ENCODE measurements at places on chromosomes 5 and 9. TPM values are rescaled to one million over a fixed set of nuclear protein-coding genes. Genes with fewer than 3 reads are reported as not detected.

GRCh38 chr5:98543490-98543889, 230.0 kb upstream of the RGMB start:
- no peaks in the 10 kb centered on the region for H3K36me3 ChIP-seq
- no peak for DNase-seq
- no peaks in the 10 kb centered on the region for H3K27me3 ChIP-seq

DNA sequence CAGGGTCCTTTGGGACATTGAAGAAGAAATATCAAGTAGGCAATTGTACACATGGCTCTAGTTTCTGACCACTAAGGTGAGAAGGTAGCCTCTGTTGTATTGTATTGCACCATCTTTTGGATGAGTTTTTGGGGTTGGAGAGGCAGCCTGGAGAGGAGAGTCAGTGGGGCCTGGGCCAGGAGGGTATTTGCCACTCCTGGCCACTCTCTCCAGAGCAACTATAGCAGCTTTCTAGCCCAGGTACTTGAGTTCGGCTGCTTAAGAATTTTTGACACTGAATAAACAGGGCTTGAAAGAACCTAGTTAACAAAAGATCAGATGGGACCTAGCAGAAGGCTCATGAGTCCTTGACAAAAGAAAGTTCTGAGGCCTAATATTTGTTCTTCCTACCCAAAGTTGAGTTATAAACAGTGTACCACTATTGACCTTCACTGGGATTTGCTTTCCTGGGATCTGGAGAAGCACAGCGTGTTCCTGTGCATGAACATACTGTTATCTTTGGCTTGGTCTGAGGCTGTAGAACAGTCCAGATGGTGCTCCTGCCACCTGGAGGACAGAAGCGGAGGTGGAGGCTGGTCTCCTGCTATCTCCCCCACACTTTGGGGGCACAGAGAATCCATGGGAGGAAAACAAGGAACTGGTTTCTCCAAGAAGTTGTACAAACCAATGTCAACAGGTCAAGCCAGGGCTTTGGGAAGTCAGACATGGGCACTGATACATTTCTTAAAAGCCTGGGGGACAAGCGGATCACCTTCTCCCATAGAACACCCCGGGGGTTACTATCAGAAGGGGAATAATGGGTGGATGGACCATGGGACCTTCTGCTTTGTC, 110.4 kb upstream of the LIFR start:
- DNase-seq = peak; percentile 57
- no peaks in the 10 kb centered on the region for H3K4me1 ChIP-seq
- H3K27me3 ChIP-seq = 0 out of 2 replicates have a peak, but pooled peaks cover 6% of the 10 kb centered on the region
- no peak overlapping the region for H3K27ac ChIP-seq

DNA sequence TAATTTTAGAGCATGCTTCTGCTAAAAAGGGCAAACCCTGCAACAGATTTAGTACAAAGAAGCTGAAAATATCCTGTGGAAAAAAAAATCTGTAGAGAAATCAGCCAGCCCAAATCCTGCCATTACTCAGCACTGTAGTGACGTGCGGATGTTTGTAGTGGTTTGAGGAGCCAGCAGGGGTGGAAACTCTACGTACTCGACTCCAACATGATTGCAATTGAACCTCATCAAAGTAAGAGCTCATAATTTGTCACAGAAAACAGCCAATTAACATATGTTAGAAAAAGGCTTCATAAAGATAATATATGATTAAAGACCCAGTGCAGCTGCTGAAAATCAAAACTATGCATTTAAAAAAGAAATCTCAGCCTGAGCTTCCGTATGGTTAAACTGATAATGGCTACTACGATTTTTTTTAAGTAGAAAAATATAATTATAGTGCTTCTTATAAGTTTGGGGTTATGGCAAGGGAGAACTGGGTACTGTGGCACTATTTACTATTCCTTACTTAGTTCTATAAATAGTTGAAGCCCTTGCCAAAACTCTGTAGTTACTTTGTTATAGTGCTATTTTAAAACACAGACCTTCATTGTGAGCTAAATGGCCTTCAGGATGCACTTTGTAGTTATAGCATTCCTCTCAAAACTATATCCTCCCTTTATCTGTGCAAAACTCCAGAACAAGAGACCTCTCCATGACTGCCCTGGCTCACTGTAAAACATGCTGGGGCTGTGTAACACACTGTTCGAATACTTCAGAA, 49.4 kb downstream of the MEF2C start:
- no peak for DNase-seq
- no peak overlapping the region for H3K27ac ChIP-seq
- peaks cover 10% of the 10 kb centered on the region for H3K4me1 ChIP-seq
- no peak overlapping the region for H3K4me3 ChIP-seq

GRCh38 chr5:135138116-135138850, 104.3 kb upstream of the PITX1 start:
- no peak overlapping the region for H3K27ac ChIP-seq
- DNase-seq = no peak
- H3K36me3 ChIP-seq = no peaks in the 10 kb centered on the region

DNA sequence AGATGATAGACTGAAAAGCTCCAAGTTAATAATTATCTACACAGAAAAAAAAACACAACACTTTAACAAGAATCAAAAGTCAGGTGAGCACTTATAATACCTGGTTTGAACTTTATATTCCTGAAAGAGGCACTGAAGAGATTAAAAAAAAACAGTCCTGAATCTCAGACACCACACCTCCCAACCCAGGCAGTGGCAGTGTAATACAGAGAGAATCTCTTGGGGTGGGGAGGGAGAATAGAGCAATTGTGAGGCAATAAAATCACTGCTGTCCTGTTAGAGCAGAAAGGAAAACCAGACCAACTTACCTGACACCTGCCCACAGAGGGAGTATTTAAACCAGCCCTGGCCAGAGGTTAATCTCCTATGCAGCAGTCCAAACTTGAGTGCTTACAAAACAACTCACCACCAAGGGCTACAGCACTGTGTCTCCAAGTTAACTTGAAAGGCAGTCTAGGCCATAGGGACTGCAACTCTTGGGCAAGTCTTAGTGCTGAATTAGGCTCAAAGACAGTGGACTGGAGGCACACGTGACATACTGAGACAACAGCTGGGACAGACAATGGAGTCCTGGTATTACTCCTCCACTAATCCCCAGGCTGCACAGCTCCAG, 54.2 kb downstream of the SLCO4C1 start:
- H3K4me3 ChIP-seq = no peak overlapping the region
- no peak overlapping the region for H3K27ac ChIP-seq
- H3K4me1 ChIP-seq = no peaks in the 10 kb centered on the region

GRCh38 chr9:87880683-87881082, 2.0 kb upstream of the SPATA31E1 start:
- no peak overlapping the region for H3K4me3 ChIP-seq
- no peaks in the 10 kb centered on the region for H3K36me3 ChIP-seq
- no peaks in the 10 kb centered on the region for H3K27me3 ChIP-seq
- H3K27ac ChIP-seq = no peak overlapping the region
- DNase-seq = no peak

- no peak overlapping the region for H3K4me3 ChIP-seq
- H3K27me3 ChIP-seq = no peaks in the 10 kb centered on the region
- no peak overlapping the region for H3K27ac ChIP-seq
- no peak for DNase-seq
- peaks cover 3% of the 10 kb centered on the region for H3K4me1 ChIP-seq
- H3K36me3 ChIP-seq = no peaks in the 10 kb centered on the region
These were observed 41.6 kb downstream of the ERGIC1 start for GRCh38 chr5:172875505-172876279.

DNA sequence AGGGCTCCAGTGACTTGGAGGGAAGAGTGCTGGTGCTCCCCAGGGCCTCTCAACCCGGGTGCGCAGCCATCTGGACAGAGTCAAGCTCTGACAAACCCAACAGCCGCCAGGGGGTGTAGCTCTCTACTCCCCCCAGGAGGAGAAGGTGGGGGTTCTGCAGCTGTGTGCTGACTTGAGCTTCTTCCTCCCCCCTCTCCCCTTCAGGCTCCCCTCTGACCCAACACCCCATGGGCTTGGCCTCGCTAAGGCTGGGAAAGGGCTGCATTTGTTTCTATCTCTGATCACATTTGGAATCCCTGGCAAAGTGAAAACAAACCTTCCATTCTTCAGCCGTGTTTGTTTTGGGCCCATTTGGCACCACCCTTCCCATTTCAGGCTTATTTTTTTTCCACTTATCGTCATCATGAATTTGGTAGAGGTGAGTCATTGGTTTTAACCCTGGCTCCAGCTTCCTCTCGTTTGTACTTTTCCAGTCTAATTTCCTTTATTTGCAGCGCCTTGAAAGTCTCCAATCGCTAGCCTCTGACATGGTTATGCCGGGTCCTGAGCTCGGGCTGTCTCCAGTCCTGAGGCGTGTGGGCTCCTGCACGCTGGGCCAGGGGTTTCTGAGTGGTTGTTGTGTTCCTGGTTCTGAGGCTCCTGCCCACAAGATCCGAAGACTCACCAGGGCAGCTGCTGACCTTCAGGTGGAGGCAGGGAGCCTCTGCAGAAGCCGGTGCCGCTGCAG, 36.1 kb downstream of the DAP start:
- H3K36me3 ChIP-seq = peaks cover 79% of the 10 kb centered on the region
- no peak overlapping the region for H3K4me3 ChIP-seq
- no peaks in the 10 kb centered on the region for H3K27me3 ChIP-seq

DNA sequence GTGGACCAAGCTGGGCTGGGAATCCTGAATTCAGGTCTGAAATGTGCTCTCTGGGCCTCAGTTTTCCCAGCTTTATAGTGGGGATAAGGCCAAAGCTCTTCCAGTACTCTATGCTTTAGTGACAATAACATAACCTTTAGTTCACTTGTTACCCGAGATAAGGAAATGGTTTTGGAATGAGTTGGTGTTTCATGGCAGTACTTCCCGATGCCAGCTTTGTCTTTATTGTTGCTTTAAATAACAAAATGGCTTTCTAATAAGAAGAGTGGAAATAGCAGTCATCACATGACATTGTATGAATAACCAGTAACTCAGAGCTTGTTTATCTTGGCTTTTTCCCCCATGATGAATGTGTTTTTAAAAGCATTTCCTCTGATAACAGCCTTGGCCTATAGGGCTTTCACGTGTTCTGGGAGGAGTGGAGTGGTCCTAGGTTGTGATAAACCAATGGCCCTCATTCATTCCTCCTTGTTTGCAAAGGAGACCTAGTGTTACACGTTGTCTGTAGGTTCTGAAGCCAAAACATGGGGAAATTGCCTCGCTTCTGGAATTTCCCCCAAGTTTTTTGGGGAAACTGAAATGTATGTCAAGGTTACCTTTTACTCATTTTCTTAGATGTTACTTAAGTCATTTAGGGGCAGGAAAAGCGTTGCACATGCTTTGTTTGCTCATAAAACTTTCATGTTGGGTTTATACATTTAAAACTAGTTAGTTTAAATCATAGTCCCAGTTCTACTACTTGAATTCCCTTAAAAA, 53.7 kb downstream of the ZNF618 start:
- no peak overlapping the region for H3K4me3 ChIP-seq
- no peaks in the 10 kb centered on the region for H3K36me3 ChIP-seq
- H3K27me3 ChIP-seq = peaks cover 4% of the 10 kb centered on the region
- H3K4me1 ChIP-seq = no peaks in the 10 kb centered on the region
- H3K27ac ChIP-seq = no peak overlapping the region

SLC1A3 gene
- polyA plus RNA-seq = not detected

CDX1 gene
- polyA plus RNA-seq = not detected

RLN2 gene
- not detected for polyA plus RNA-seq

MIGA2 gene
- 51.4 TPM for polyA plus RNA-seq

CEL gene
- 0.77 TPM for polyA plus RNA-seq
